ENCODE measurements at places on chromosomes 4 and X. TPM values are rescaled to one million over a fixed set of nuclear protein-coding genes. Genes with fewer than 3 reads are reported as not detected.

GNRHR gene
- total RNA-seq, result not detected

DNA sequence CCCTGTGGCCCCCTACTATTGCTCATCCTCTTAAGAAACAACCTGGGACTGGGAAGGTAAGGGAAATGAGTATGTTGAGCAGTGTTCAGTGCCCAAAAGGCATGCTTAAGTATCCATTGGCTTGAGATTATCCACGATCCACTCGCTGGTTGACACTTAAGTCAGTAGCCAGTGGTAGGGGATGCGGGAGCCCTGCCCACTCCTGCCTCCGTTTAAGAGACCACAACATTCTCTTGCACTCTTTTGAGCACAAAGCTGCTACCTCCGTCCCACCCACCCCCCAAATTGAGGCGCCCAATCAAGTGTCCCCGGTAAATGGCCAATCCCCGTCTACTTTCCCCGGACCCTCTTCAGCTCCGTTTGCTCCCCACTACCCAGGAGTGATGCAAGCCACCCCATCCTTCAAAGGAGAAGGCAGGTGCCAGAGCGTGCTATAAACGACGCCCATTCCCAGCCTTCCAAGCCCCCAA, 25.0 kb downstream of the UTP14A start:
- peak overlapping the region; percentile 71 for H3K4me3 ChIP-seq
- peaks cover 5% of the 10 kb centered on the region for H3K4me1 ChIP-seq
- peaks cover 9% of the 10 kb centered on the region for H3K27me3 ChIP-seq
- no peak for DNase-seq
- peak overlapping the region; percentile 92 for H3K27ac ChIP-seq
- H3K36me3 ChIP-seq, result peaks cover 13% of the 10 kb centered on the region

GRCh38 chrX:70208479-70208878, 26.0 kb upstream of the AWAT1 start:
- no peak overlapping the region for H3K27ac ChIP-seq
- DNase-seq, result no peak
- H3K27me3 ChIP-seq, result peaks cover 5% of the 10 kb centered on the region
- no peaks in the 10 kb centered on the region for H3K36me3 ChIP-seq
- no peak overlapping the region for H3K4me3 ChIP-seq

DNA sequence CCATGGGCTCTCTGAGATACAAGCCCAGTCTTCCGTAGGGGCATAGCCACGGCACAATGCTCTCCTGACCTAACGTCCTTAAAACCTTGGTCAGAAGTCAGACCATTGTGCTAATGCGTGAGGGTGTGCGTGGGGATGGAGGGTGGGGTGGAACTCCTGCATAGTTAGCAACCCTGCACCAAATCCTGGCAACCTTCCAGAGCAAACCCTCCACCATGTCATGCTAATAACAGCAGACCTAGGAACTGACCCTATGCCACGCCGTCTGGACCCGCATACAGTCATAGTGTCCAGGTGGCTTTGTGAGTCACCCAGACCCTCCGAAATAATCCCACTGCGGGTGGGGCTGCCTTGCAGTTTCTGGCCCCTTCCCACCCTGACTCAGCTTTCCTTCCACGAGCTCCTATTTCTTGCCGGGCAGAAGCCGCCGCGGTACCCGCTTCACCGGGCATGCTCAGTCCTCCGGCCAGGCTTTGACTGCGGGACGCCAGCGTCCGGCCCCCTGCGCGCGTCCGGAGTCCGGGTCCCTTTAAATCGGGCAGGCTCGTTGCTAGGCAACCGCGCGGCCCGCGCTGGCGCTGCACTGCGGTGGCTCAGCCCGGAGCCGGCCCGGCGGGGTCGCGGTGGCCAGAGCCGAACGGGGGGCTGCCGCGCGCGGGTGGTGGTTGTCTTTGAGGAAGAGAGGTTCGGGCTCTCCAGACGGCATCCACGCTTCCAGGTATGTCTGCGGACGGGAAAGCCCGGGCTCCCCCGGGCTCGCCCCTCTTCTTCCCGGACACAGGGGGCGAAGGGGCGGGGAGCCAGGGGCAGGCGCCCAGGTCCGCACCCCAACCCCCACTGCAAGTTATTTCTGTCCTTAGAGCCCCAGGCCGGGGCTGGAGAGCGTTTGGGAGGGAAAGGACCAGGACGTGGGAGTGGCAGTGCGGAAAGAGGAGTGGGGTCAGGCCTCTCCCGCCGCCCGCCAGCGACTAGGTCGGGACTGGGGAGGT, at the start of gene CCDC160:
Gene CCDC160, plus strand, starts transcription at position 557 of the 989 bp plus-strand sequence. CDS start 7,619 bp downstream, outside the sequence.
- H3K27me3 ChIP-seq, result peaks cover 5% of the 10 kb centered on the region
- H3K36me3 ChIP-seq, result no peaks in the 10 kb centered on the region
- no peak within 1 kb of the TSS for H3K27ac ChIP-seq
- DNase-seq, result peak; percentile 22
- H3K4me1 ChIP-seq, result peaks cover 5% of the 10 kb centered on the region
- H3K4me3 ChIP-seq, result peak within 1 kb of the TSS; percentile 38

DNA sequence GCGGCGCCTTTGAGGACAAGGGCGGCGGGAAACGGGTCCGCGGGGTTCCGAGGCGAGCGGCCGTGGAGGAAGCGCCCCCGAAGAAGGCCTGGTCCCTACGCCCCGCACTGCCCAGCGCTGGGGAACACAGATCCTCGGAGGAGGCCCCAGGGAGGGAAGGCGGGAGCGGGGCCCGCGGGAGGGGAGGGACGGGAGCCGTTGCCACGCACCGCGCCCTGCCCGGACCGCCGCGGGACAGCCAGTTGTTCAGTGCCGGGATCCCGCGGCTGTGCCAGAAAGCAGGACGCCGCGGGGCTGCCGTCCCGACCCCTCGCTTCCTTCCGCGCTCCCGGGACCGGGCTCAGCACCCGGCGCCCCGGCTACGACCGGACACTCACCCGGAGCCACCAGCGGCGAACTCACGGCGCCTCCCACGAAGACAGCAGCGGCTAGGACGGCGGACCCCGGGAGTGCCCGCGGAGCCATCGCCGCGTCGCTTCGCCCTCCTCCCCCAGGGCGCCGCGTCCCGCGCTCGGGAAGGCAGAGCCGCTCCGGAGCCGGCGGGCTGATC, 278 bp downstream of the RELL1 start:
- H3K27ac ChIP-seq, result peak overlapping the region; percentile 94
- peaks cover 43% of the 10 kb centered on the region for H3K4me1 ChIP-seq

- H3K4me1 ChIP-seq, result no peaks in the 10 kb centered on the region
- no peaks in the 10 kb centered on the region for H3K27me3 ChIP-seq
- no peak for DNase-seq
- H3K4me3 ChIP-seq, result no peak overlapping the region
- no peak overlapping the region for H3K27ac ChIP-seq
- H3K36me3 ChIP-seq, result no peaks in the 10 kb centered on the region
Observed at GRCh38 chr4:14582677-14583076, 419.6 kb upstream of the CPEB2 start.

DNA sequence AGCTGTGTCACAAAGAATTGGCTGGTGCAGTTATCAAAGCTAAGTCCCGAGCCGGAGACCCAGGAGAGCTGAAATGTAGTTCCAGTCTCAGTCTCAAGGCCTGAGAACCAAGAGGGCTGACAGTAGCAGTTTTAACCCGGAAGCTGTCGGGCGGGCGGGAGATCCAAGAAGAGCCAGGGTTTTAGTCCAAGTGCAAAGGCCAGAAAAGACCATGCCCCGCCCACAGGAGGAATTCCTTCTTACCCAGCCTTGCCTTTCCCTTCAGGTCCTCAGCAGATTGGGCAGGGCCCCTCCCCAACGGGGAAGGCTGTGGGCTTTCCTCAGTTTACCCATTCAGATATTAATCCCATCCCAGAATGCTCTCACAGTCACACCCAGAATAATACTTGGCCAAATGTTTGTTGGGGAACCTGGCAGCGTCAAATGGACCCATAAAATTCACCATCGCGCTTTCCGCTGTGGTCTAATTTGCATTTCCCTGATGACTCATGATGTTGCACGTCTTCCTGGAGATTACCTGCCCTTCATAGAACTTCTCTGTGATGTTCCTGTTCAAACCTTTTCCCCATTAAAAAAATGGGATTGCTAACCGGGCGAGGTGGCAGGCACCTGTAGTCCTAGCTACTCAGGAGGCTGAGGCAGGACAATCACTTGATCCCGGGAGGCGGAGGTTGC, 16.2 kb downstream of the MAEA start:
- peaks cover 51% of the 10 kb centered on the region for H3K4me1 ChIP-seq
- no peak overlapping the region for H3K4me3 ChIP-seq
- peak; percentile 51 for DNase-seq
- peak overlapping the region; percentile 60 for H3K27ac ChIP-seq
- peaks cover 38% of the 10 kb centered on the region for H3K36me3 ChIP-seq

DNA sequence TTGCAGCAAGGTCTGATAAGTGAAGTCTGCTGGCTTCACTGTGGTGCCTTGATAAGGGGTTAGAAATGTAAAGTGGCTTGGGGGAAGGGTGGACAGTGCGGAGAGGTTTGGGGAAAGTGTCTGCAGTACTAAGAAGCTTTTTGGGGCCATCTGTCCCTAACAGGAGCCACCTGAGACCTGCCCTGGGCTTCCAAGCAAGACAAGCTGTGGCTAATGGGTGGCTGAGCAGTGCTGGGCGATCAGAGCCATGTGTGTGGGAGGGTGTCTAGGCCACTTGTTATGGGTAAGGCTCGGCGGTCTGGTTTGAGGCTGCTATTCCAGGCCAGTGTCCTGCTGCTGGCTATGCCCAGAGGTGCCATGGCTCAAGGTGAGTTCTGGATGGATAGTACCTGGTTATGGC, 185.4 kb upstream of the MTMR8 start:
- H3K4me1 ChIP-seq, result no peaks in the 10 kb centered on the region
- H3K4me3 ChIP-seq, result no peak overlapping the region
- H3K27me3 ChIP-seq, result no peaks in the 10 kb centered on the region
- H3K27ac ChIP-seq, result no peak overlapping the region
- no peaks in the 10 kb centered on the region for H3K36me3 ChIP-seq
- DNase-seq, result no peak

DNA sequence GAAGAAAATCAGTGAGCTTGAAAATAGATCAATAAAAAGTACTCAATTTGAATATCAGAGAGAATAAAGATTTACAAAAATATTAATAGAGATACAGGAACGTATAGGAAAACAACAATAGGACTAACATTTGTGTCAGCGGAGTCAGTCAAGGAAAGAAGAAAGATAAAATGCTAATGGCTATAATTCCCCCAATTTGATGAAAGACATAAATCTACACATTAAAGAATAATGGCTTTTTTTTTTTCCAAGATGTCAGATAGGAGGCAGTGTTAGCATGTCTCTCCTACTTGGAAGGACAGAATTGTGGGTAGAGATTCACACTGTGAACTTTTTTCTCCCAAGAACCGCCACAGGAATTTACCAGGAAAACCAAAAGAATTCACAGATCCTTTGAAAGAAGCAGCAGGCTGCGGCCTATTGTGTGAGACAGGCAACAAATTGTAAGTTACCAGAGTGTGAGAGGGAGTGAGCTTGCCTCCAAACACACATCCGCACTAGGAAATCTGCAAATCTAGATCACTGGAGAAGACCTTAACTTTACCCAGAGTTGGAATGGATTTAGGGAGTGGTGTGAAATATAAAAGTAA, 249.9 kb downstream of the PRDM5 start:
- H3K27me3 ChIP-seq, result peaks cover 6% of the 10 kb centered on the region
- H3K4me3 ChIP-seq, result no peak overlapping the region
- no peaks in the 10 kb centered on the region for H3K4me1 ChIP-seq
- no peaks in the 10 kb centered on the region for H3K36me3 ChIP-seq
- no peak overlapping the region for H3K27ac ChIP-seq
- no peak for DNase-seq

MAGEA11 gene
- not detected for total RNA-seq
